ENCODE measurements at places on chromosomes 3 and 15. TPM values are rescaled to one million over a fixed set of nuclear protein-coding genes. Genes with fewer than 3 reads are reported as not detected.

DNA sequence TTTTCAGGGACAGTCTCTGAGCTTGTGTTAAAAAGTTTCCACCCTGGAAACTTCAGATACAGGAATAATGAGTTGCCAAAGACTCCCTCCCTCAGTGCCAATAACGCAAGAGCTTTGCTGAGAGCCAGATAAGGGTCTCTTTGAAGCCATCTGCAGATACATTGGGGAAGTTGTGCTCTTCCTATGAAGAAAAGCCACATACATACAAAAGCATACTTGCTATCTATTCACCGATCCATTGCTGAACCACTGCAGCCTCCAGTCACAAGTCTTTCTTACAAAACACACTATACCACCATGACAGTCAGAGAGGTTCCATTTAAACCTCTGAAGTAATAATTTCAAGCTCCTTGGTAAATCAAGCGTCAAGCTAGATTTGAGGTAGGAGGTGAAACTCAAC lies 10.0 kb upstream of the RETNLB start:
- no peaks in the 10 kb centered on the region for H3K36me3 ChIP-seq
- no peaks in the 10 kb centered on the region for H3K27me3 ChIP-seq
- H3K4me3 ChIP-seq, result no peak overlapping the region
- no peak for DNase-seq
- H3K4me1 ChIP-seq, result no peaks in the 10 kb centered on the region

The RTF1 gene
- total RNA-seq, result 47.5 TPM

The TM4SF1 gene
- total RNA-seq, result 122 TPM

DNA sequence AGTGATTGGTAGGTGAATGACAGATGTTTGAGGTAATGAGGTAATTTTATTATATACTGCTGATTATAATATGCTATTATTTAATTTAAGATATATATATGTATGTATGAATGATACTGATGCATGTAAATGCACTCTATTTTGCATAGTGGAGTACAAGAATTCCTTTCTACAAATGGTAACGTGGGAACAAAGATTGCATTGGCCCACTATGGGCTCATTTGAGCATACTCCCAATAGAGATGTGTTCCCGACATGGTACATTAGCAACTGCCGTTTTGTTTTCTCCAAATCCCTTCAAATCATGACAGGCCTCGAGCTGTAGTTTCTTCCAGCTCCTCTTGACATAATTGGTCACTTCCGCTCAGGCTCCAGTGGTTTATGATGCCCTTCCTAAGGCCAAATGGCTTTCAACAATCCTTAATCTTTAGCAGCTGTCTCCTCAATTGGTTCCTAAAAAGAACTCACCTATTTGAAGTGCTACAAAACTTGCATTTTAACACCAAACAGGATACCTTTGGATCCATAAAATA lies 266.1 kb downstream of the ADAMTSL3 start:
- no peak for DNase-seq
- H3K27ac ChIP-seq, result no peak overlapping the region
- no peaks in the 10 kb centered on the region for H3K36me3 ChIP-seq
- H3K4me1 ChIP-seq, result no peaks in the 10 kb centered on the region

The HTD2 gene
- 7.7 TPM for total RNA-seq

- H3K27ac ChIP-seq, result no peak overlapping the region
- no peak overlapping the region for H3K4me3 ChIP-seq
- H3K36me3 ChIP-seq, result no peaks in the 10 kb centered on the region
- no peaks in the 10 kb centered on the region for H3K27me3 ChIP-seq
- DNase-seq, result no peak
- no peaks in the 10 kb centered on the region for H3K4me1 ChIP-seq
These were observed 154.3 kb downstream of the EPHA3 start for GRCh38 chr3:89261673-89262072.

- H3K36me3 ChIP-seq, result no peaks in the 10 kb centered on the region
- no peak overlapping the region for H3K27ac ChIP-seq
- H3K27me3 ChIP-seq, result peaks cover 5% of the 10 kb centered on the region
- peaks cover 10% of the 10 kb centered on the region for H3K4me1 ChIP-seq
- DNase-seq, result no peak
- H3K4me3 ChIP-seq, result no peak overlapping the region
These were observed 15.7 kb upstream of the ZXDC start for GRCh38 chr3:126491221-126492013.

- no peak for DNase-seq
- H3K27me3 ChIP-seq, result no peaks in the 10 kb centered on the region
- H3K36me3 ChIP-seq, result no peaks in the 10 kb centered on the region
- H3K4me3 ChIP-seq, result no peak overlapping the region
- H3K27ac ChIP-seq, result no peak overlapping the region
These were observed 1033.7 kb downstream of the ROBO1 start for GRCh38 chr3:78734048-78734637.

- no peaks in the 10 kb centered on the region for H3K27me3 ChIP-seq
- no peak overlapping the region for H3K27ac ChIP-seq
- H3K4me1 ChIP-seq, result no peaks in the 10 kb centered on the region
These were observed 36.0 kb downstream of the XYLB start for GRCh38 chr3:38382506-38383080.

- peak overlapping the region; percentile 15 for H3K27ac ChIP-seq
- no peaks in the 10 kb centered on the region for H3K27me3 ChIP-seq
- H3K4me3 ChIP-seq, result no peak overlapping the region
- no peak for DNase-seq
- H3K36me3 ChIP-seq, result no peaks in the 10 kb centered on the region
- H3K4me1 ChIP-seq, result peaks cover 43% of the 10 kb centered on the region
These were observed 43.4 kb upstream of the TPM1 start for GRCh38 chr15:62999178-62999577.

DNA sequence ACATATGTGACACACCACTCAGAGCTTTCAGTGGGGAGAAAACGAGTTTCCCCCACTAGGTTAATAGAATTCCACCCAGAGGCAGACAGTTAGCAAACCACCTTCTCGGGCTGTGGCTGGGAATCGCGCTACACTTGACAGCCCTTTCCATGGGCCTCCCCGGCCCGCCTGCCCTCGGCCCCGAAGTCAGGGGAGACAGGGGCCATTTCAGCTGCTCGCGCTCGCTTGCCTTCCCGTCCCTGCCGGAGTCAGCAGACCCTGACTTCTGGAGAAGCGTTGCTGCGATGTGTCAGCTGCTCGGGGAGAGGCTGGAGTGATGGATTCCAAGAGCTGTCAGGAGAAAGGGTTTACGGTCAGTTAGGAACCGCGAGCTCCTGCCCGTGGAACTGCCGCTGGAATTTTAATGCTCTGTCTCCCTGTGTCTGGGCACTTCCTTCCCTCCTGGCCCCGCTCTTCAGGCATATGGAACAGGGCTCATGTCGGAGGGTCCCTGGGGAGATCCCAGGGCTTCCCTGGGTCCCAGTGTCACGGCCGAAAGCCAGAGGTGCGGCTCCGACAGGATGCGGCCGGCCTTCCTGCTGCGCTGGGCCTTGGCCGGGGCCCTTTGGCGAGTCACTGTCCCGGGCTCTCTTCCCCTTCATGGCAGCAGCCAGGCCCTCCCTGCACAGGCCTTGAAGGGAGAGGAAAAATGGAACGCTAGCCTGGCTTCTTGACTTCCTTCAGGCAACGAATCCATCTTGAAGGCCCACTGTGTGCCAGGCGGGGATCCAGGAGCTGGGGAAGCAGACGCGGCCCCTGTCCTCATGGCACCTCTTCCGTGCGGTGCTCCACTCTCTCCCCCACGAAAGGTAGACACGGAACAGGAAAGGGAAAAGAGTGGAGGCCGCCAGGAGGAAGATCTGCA lies 38.4 kb upstream of the VPS8 start:
- no peak for DNase-seq
- no peaks in the 10 kb centered on the region for H3K36me3 ChIP-seq
- peaks cover 15% of the 10 kb centered on the region for H3K27me3 ChIP-seq
- peaks cover 21% of the 10 kb centered on the region for H3K4me1 ChIP-seq
- no peak overlapping the region for H3K4me3 ChIP-seq
- H3K27ac ChIP-seq, result no peak overlapping the region

DNA sequence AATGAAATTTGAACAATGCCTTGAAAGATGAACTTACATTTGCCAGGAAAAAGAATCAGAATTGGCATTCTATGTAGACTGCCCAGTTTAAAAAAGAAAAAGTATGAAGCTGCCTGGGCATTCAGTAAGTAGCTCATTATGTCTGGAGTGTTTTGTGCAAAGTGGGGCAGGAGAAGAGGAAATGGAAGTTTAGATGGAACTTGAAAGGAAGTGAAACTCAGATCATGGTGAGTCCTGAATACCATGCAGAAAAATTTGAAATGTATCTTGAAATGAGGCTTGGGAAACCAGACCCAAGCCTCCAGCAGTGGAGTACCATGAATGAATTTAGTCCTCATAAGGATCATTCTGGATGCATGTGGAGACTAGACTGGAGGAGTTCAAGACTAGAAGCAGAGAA lies 4.8 kb upstream of the MORC1 start:
- no peak overlapping the region for H3K27ac ChIP-seq
- H3K4me3 ChIP-seq, result no peak overlapping the region
- no peaks in the 10 kb centered on the region for H3K27me3 ChIP-seq
- DNase-seq, result no peak

DNA sequence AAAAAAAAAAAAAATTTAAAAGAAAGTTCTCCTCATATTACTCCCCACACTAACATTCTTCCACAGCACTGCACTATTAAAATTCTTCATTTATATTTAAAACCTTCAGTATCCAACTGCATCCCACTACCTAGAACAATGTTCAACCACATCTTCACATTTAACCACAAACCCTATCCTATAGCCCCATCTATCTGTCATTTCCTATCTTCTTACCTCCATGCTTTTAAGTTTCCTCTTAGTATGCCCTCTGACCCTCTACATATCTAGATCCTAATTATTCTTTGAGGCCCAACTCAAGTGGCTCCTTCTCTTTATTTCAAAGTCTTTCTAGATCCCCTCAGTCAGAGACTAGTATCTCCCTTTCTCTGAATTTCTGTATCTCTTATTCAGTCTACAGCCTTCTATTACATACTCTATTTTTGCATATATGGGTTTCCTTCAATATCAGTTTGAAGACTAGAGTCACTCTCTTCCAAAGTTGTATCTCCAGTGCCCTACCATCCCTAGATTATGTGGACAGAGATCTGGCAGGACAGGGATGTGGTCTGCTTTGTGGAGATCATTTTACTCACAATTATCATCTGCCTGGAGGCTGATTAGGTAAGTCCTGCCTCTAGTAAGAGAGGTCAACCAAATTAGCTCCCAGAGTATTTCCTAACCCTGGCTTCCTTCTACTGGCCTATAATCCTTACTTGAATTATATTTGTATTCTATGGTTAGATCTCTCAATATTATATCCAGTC lies 1.4 kb downstream of the CIAO2A start:
- peaks cover 16% of the 10 kb centered on the region for H3K36me3 ChIP-seq
- no peaks in the 10 kb centered on the region for H3K27me3 ChIP-seq
- H3K4me1 ChIP-seq, result peaks cover 44% of the 10 kb centered on the region

DNA sequence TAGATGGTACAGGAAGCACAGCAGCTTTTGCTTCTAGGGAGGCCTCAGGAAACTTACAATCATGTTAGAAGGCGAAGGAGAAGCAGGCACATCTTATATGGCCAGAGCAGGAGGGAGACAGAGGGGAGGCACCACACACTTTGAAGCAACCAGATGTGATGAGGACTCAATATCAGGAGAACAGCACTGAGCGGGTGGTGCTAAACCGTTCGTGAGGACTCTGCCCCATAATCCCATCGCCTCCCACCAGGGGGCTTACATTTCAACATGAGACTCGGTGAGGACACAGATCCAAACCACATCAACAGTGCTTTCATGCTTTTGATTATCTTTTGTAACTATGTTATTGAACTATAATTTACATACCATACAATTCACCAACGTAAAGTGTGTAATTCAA lies 7.6 kb upstream of the TMEM44 start:
- peak overlapping the region; percentile 95 for H3K27ac ChIP-seq
- DNase-seq, result peak; percentile 74
- peak overlapping the region; percentile 68 for H3K4me3 ChIP-seq
- H3K36me3 ChIP-seq, result peaks cover 32% of the 10 kb centered on the region
- H3K27me3 ChIP-seq, result no peaks in the 10 kb centered on the region
- peaks cover 31% of the 10 kb centered on the region for H3K4me1 ChIP-seq

The ROPN1 gene
- total RNA-seq, result not detected

DNA sequence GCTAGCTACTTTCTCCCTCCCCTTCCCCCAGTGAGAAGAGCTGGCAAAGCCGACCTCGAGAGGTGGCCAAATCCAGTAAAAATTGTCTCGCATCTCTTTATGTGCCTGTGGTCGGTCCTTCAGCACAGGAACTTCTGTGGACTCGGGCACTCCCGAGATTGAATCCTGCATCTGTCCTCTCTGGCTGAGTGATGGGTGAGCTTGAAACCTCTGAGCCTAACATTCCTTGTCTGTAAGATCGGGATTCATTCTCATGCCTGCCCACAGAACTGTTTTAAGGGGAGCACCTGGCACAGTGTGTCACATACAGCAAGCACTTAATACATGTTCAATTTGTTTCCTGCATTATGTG lies 11.3 kb downstream of the CX3CR1 start:
- H3K36me3 ChIP-seq, result no peaks in the 10 kb centered on the region
- no peak overlapping the region for H3K4me3 ChIP-seq
- peak; percentile 40 for DNase-seq
- H3K4me1 ChIP-seq, result no peaks in the 10 kb centered on the region
- no peak overlapping the region for H3K27ac ChIP-seq

- DNase-seq, result no peak
- H3K27ac ChIP-seq, result peak overlapping the region; percentile 39
- peaks cover 9% of the 10 kb centered on the region for H3K4me1 ChIP-seq
These were observed 458.3 kb upstream of the CBLB start for GRCh38 chr3:106326941-106327695.

The DLEC1 gene
- total RNA-seq, result 0.24 TPM

DNA sequence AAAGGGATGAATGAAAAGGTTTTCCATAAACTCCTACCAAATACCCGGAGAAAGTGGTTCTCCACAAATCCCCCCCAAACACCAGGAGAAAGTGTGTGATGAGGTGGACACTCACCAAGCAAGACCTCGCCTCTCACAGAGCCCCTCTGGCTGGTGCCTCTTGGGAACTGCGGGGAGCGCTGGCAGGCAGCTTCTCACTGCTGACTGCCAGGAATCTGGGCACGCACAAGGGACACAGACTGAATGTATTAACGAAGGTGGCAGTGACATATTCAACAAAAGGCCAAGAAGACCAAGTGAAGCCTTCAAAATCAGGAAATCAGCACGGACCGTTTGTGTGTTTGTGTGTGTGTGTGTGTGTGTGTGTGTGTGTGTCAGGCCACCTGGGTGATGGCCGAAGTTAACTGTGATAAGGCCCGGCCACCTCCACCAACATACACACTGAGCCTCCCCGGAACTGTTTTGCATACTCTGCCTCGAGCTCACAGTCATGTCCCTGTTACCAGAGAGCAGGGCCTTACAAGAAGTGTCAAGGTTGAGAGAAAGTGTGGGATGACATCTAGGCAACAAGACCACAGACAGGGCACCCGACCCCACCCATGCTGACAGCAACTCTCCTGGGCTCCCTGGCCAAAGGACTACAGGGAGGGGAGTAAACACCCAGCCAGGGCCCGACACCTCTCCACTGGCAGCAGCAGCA lies 18.0 kb downstream of the ATP10A start:
- no peaks in the 10 kb centered on the region for H3K27me3 ChIP-seq
- H3K4me3 ChIP-seq, result no peak overlapping the region
- peaks cover 69% of the 10 kb centered on the region for H3K4me1 ChIP-seq
- no peak overlapping the region for H3K27ac ChIP-seq
- peaks cover 9% of the 10 kb centered on the region for H3K36me3 ChIP-seq

- peak overlapping the region; percentile 37 for H3K27ac ChIP-seq
- H3K36me3 ChIP-seq, result peaks cover 2% of the 10 kb centered on the region
- no peak for DNase-seq
These were observed 193.1 kb downstream of the TNIK start for GRCh38 chr3:171267104-171267503.
